ENCODE measurements at places on chromosomes 5 and 9. TPM values are rescaled to one million over a fixed set of nuclear protein-coding genes. Genes with fewer than 3 reads are reported as not detected.

GRCh38 chr9:6426117-6426516 is 13.1 kb downstream of the UHRF2 start:
- peaks cover 52% of the 10 kb centered on the region for H3K36me3 ChIP-seq
- no peak overlapping the region for H3K27ac ChIP-seq
- no peak for DNase-seq
- H3K4me1 ChIP-seq, result peaks cover 63% of the 10 kb centered on the region
- no peaks in the 10 kb centered on the region for H3K27me3 ChIP-seq

DNA sequence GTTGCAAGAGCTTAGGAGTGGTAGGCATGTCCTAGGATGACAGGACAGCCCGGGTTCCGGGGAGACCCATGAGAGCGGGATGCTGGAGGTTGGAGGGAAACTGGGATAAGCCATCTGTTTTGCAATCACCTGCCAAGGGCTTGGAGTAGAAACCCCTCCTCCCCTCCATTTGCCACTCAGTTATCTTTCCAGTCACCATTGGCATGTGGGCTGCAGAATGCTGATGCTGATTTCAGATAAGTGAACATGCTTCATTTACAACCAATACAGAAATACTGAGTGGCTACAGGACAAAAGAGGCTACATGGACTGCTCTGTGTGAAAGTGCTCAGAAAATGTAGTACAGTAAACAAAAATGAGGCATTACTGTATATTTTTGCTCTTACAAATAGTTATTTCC is 93.4 kb upstream of the KIF2A start:
- peaks cover 3% of the 10 kb centered on the region for H3K4me1 ChIP-seq
- no peak overlapping the region for H3K4me3 ChIP-seq
- H3K27ac ChIP-seq, result no peak overlapping the region
- H3K36me3 ChIP-seq, result no peaks in the 10 kb centered on the region
- DNase-seq, result no peak

- no peak overlapping the region for H3K4me3 ChIP-seq
- H3K4me1 ChIP-seq, result peaks cover 24% of the 10 kb centered on the region
- H3K27ac ChIP-seq, result peak overlapping the region; percentile 64
- H3K36me3 ChIP-seq, result peaks cover 40% of the 10 kb centered on the region
- DNase-seq, result no peak
These were observed 36.0 kb downstream of the UBE2D2 start for GRCh38 chr5:139597134-139597533.

DNA sequence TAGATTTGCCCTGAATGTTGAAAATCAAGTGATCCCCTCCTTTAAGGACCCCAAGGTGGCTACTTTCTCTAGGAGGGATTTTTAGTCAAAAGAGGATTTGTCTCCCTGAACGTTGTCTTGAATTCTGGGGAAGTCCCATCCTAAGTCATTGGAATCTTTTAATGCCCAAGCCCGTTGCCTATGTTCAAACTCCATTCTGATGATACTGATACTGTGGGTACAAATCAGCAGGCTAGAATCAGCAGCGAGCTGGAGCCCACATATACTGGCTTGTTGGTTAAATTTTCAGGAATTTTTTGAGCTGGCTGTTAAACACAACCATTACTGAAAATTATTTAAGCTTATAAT is 22.4 kb upstream of the TNFSF15 start:
- DNase-seq, result no peak
- peaks cover 25% of the 10 kb centered on the region for H3K4me1 ChIP-seq
- H3K27ac ChIP-seq, result peak overlapping the region; percentile 19

DNA sequence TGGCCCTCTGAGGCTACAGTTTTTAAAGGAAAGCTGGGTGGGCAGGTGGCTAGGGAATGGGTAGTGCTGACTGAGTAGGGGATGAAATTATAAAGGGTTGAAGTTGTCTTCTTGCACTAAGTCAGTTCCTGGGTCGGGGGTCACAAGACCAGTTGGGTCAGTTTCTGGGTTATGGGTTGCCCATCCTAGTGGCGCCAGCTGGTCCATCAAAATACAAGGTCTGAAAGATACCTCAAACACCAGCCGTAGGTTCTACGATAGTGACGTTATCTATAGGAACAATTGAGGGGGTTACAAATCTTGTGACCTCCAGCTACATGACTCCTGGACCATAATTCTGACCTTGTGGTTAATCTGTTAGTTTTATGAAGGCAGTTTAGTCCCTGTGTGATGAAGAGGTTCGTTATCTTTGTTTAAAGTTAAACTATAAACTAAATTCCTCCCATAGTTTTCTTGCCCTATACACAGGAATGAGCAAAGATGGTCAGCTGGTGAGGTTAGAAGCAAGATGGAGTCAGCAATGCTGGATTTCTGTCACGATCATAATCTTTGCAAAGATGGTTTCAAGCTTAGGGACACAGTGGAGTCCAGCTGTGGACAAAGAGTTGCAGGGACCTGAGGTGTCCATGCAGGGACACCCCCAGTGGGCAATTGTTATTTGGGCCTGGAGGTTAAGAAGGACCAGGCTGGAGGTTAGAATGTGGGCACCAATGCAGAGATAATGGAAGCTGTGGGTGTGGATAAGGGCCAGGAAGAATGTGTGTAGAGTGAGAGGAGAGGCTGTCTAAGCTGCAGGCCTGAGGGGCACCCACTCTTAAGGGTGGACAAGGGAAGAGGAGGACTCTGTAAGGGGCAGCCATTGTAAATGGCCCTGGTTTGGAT is 14.0 kb upstream of the CREBRF start:
- no peak overlapping the region for H3K4me3 ChIP-seq
- H3K27ac ChIP-seq, result no peak overlapping the region
- no peaks in the 10 kb centered on the region for H3K27me3 ChIP-seq
- H3K4me1 ChIP-seq, result peaks cover 21% of the 10 kb centered on the region
- no peak for DNase-seq
- peaks cover 5% of the 10 kb centered on the region for H3K36me3 ChIP-seq

- no peak for DNase-seq
- no peak overlapping the region for H3K4me3 ChIP-seq
- H3K4me1 ChIP-seq, result no peaks in the 10 kb centered on the region
- no peaks in the 10 kb centered on the region for H3K27me3 ChIP-seq
- H3K27ac ChIP-seq, result no peak overlapping the region
These were observed 124.4 kb downstream of the SLC28A3 start for GRCh38 chr9:84216151-84216550.

GRCh38 chr5:102855681-102856388 is 100.7 kb downstream of the PAM start:
- no peak overlapping the region for H3K27ac ChIP-seq
- H3K27me3 ChIP-seq, result no peaks in the 10 kb centered on the region
- H3K4me3 ChIP-seq, result no peak overlapping the region
- DNase-seq, result no peak
- no peaks in the 10 kb centered on the region for H3K36me3 ChIP-seq
- H3K4me1 ChIP-seq, result peaks cover 21% of the 10 kb centered on the region

- H3K27me3 ChIP-seq, result no peaks in the 10 kb centered on the region
- no peak overlapping the region for H3K4me3 ChIP-seq
- no peaks in the 10 kb centered on the region for H3K36me3 ChIP-seq
- no peak for DNase-seq
- H3K4me1 ChIP-seq, result no peaks in the 10 kb centered on the region
- H3K27ac ChIP-seq, result no peak overlapping the region
These were observed 219.9 kb downstream of the PRDM9 start for GRCh38 chr5:23727271-23727670.

GRCh38 chr9:130931508-130932254 is 7.4 kb downstream of the FIBCD1 start:
- H3K36me3 ChIP-seq, result no peaks in the 10 kb centered on the region
- no peak for DNase-seq
- no peak overlapping the region for H3K27ac ChIP-seq
- no peaks in the 10 kb centered on the region for H3K4me1 ChIP-seq
- H3K27me3 ChIP-seq, result peaks cover 20% of the 10 kb centered on the region

GRCh38 chr5:155833287-155833686 is 493.7 kb upstream of the SGCD start:
- DNase-seq, result no peak
- H3K36me3 ChIP-seq, result no peaks in the 10 kb centered on the region
- no peaks in the 10 kb centered on the region for H3K27me3 ChIP-seq
- peaks cover under 1% of the 10 kb centered on the region for H3K4me1 ChIP-seq
- no peak overlapping the region for H3K4me3 ChIP-seq

GRCh38 chr9:2359891-2360471 is 261.6 kb upstream of the VLDLR start:
- peaks cover 5% of the 10 kb centered on the region for H3K27me3 ChIP-seq
- no peaks in the 10 kb centered on the region for H3K4me1 ChIP-seq

DNA sequence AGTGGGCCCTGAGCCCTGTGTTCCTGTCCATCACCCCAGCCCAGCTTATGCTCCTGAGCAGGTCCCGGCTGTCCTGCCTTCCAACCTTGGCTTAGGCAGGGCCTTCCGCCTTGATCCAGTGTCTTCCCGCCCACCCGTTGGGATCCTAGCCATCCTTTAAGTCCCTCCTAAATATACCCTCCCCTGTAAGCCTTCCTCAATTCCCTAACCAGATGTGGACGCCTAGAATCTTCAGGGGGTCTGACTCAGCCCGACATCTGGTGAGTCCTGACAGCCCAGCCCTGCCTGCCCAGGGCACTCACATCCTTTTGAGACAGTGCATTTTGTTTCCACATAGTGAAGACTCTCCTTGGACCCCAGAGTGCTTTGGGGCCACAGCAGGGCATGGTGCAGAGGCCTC is 23.7 kb downstream of the SLC6A7 start:
- H3K27ac ChIP-seq, result no peak overlapping the region
- H3K27me3 ChIP-seq, result peaks cover 6% of the 10 kb centered on the region
- no peak overlapping the region for H3K4me3 ChIP-seq
- H3K4me1 ChIP-seq, result peaks cover 14% of the 10 kb centered on the region
- H3K36me3 ChIP-seq, result no peaks in the 10 kb centered on the region

DNA sequence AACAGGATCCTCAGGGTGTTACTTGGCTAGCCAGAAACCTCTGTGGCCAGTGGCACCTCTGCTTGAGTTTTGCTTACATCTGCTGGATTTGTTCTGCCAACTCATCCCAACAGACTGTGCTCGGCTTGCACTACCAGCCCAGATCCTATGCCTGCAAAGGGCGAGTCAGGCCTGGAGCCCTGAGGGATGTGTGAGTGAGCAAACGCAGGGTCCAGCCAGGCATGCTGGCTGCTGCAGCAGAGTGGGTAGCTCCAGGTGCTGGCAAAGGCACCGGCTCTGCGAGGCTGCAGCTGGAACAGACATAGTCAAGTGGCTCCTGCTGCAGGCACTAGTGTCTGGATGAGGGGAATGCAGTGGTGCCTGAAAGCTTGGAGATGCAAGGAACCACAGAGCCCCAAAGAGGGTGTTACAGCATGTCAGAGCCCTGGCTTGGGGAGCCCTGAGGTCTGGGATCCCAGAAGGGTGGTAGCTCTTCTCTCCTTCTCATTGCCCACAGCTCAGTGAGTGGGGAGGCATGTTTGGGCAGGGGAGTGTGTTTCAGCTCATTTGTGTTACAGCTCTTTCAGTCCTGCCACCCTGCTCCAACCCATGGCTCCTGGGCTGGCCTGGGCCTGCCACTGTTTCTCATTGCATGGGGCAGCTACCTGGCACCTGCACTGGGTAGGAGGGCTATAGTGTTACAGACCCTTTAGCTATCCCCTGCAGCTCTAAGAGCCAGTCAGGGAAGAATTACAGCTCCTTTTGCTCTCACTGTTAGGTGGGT is 332.6 kb downstream of the TAF11L14 start:
- no peaks in the 10 kb centered on the region for H3K36me3 ChIP-seq
- H3K4me3 ChIP-seq, result no peak overlapping the region
- H3K4me1 ChIP-seq, result no peaks in the 10 kb centered on the region
- H3K27ac ChIP-seq, result no peak overlapping the region
- no peaks in the 10 kb centered on the region for H3K27me3 ChIP-seq

GRCh38 chr9:133009906-133010582 is 20.8 kb upstream of the GTF3C5 start:
- no peak overlapping the region for H3K4me3 ChIP-seq
- H3K4me1 ChIP-seq, result no peaks in the 10 kb centered on the region
- H3K27ac ChIP-seq, result no peak overlapping the region
- no peak for DNase-seq
- no peaks in the 10 kb centered on the region for H3K36me3 ChIP-seq

- peaks cover 4% of the 10 kb centered on the region for H3K4me1 ChIP-seq
- peaks cover 1% of the 10 kb centered on the region for H3K27me3 ChIP-seq
These were observed 357.8 kb downstream of the TMEM167A start for GRCh38 chr5:82719368-82719767.

- H3K36me3 ChIP-seq, result no peaks in the 10 kb centered on the region
- H3K4me3 ChIP-seq, result peak overlapping the region; percentile 27
- H3K27ac ChIP-seq, result peak overlapping the region; percentile 87
- H3K27me3 ChIP-seq, result peaks cover 7% of the 10 kb centered on the region
- DNase-seq, result peak; percentile 69
These were observed 138.4 kb downstream of the GADD45G start for GRCh38 chr9:89743216-89743572.

- H3K4me3 ChIP-seq, result no peak overlapping the region
- peaks cover 17% of the 10 kb centered on the region for H3K4me1 ChIP-seq
- H3K27ac ChIP-seq, result no peak overlapping the region
- H3K27me3 ChIP-seq, result no peaks in the 10 kb centered on the region
These were observed 7.8 kb downstream of the RMI1 start for GRCh38 chr9:83988411-83988810.

DNA sequence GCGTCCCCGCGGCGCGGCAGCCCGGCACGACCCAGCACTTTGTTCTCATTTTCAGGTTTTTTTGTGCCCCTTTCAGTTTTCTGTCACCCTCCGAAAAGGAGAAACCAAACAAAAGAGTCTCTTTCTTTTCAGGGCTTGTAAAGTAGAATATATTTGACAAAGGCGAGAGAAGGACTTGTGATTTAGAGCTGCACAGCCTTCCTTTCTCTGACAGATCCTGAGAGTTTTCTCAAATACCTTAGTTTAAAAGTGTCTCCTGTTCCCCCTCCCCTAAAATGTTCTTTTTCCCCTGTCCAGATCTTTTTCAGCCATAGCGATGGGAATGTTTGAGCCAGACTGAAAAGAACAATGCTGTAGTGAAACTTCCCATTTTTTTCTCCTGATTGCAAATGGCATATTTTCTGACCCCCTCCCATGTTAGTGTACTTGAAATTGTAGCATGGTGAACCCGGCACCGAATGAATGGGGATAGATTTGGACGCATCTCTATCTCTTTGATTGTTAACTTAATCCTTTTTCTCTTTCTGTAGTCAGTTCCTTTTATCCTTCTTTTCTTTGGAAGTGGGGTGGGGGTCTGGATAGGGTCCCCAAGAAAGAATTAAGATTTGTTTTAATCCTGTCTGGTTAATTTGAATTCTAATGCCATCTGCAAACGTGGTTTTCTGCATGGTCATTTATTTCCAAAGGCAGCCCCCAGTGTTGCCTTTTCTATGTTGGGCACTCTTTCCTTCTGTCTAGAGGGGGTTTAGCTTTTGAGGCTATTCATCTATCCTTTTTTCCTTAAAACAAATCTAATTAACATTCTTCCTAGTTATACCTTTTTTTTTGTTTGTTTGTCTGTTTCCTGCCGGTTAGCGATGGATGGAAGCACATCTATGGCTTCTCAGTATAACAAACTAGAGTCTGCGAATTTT is 2.2 kb downstream of the ZSWIM6 start:
- H3K27me3 ChIP-seq, result peaks cover 7% of the 10 kb centered on the region
- peaks cover 13% of the 10 kb centered on the region for H3K36me3 ChIP-seq
- H3K27ac ChIP-seq, result no peak overlapping the region

DNA sequence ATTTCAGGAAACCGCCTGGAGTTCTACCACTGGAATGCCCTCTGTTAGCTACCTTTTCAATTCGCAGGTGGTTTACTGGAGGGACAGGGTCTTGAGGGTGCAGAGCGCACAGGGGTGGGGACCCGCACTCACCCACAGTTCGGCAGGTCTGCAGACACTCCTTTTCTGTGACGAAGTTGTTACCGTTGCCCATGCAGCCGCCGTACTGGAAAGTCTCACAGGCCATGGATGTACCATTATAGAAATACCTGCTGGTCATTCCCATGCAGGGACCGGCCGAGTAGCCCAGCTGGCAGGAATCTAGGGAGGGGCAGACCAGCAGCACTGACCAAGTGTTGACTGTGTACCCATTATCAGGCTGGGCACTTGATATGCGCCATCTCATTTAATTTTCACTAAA is 16.8 kb downstream of the AMBP start:
- H3K27me3 ChIP-seq, result peaks cover 15% of the 10 kb centered on the region
- no peak overlapping the region for H3K27ac ChIP-seq
- no peak for DNase-seq
- H3K4me3 ChIP-seq, result no peak overlapping the region
- H3K4me1 ChIP-seq, result no peaks in the 10 kb centered on the region

The CERCAM gene
- 3.3 TPM for total RNA-seq

The PLAC8L1 gene
- not detected for total RNA-seq
